ENCODE measurements at places on chromosomes 4 and X. TPM values are rescaled to one million over a fixed set of nuclear protein-coding genes. Genes with fewer than 3 reads are reported as not detected.

DNA sequence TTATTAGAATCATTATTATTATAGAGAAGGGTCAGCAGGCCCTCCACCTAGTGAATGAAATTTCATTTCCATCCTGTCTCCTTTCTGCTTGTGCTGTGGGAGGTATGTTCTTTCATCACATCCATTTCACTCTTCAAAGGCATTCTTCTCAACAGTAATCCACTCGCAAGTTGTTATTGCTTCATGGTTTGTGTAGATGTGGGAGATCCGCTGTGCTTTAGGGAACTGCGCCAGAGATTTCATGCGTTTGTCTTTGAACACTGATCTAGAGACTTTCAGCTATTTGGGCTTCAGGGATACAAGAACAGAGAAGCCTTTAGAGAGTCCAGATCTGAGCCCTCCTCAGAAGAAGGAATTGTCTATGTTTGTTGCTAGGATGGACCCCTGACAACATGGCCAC is 53.5 kb upstream of the PUDP start:
- H3K27me3 ChIP-seq: no peaks in the 10 kb centered on the region
- no peak overlapping the region for H3K27ac ChIP-seq
- H3K4me3 ChIP-seq: no peak overlapping the region
- H3K36me3 ChIP-seq: no peaks in the 10 kb centered on the region
- peak; percentile 21 for DNase-seq
- H3K4me1 ChIP-seq: no peaks in the 10 kb centered on the region

DNA sequence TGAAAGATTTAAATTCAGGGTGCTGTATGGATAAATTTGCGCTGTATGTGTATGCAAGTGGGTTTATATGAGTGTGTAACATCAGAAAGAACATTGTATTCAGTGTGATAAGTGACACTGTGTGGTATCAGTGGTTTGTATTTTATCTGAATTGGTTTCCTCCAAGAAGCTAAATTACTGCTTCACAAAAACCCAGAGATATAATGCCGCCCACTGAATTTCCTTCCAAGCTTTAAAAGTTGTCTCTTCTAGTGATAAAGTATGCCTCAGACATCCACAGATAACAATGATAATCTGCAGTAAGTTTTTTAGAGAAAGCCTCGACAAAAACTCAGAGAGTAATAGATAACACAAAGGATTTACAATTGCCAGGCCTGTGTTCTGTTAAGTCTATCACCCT is 710.6 kb upstream of the HS3ST1 start:
- H3K27ac ChIP-seq: no peak overlapping the region
- H3K36me3 ChIP-seq: no peaks in the 10 kb centered on the region
- H3K27me3 ChIP-seq: no peaks in the 10 kb centered on the region
- no peak for DNase-seq

GRCh38 chr4:69096810-69097209 is 536 bp downstream of the UGT2B7 start:
- no peaks in the 10 kb centered on the region for H3K36me3 ChIP-seq
- no peaks in the 10 kb centered on the region for H3K4me1 ChIP-seq
- DNase-seq: no peak
- no peak overlapping the region for H3K27ac ChIP-seq

GRCh38 chrX:149638860-149639259 is 7.3 kb upstream of the TMEM185A start:
- no peak overlapping the region for H3K27ac ChIP-seq
- no peaks in the 10 kb centered on the region for H3K4me1 ChIP-seq
- no peak for DNase-seq
- H3K4me3 ChIP-seq: no peak overlapping the region

DNA sequence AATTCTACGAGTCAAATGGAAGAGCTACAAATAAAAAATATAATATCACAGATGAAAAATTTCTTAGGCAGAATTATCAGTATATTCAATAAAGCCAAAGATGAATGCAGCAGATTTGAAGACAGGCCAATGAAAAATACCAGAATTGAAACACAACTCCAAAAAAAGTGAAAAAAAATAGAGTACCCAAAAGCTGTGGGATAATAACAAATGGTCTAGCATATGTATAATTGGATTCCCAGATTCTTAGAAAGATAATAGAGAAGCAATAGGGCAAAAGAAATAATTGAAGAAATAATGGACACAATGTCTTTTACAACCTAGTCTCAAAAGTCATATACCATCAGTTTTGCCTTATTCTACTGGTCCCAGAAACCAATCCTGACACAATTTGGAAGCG is 4.4 kb downstream of the ANAPC10 start:
- H3K4me3 ChIP-seq: no peak overlapping the region
- peaks cover 12% of the 10 kb centered on the region for H3K36me3 ChIP-seq
- no peak for DNase-seq
- H3K27me3 ChIP-seq: no peaks in the 10 kb centered on the region
- no peak overlapping the region for H3K27ac ChIP-seq

HEPH gene
- total RNA-seq: 31.7 TPM

TFE3 gene
- total RNA-seq: 13.1 TPM

NRK gene
- 15.9 TPM for total RNA-seq

AFP gene
- total RNA-seq: 4.4 TPM
